ENCODE measurements at places on chromosomes 5 and 9.

DNA sequence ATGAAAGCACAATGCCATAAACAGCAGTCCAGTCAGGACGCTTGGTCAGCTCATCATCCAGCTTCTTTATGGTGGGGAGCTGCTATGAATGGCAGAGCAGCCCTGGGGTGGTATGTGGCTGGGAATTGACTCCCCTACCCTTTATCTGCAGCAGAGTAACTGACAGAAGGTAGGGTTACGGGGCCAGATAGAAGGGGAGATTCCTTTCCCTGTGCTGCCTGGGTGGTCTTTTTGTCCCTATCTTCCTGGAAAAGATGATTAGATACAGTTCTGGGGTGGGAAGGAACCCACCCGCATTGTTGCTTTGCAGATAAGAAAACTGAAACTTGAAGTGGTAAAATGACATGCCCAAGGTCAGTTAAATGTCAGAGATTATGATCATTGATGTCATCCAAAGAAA, 405.5 kb downstream of the ARHGEF28 start:
- DNase-seq: no peak

DNA sequence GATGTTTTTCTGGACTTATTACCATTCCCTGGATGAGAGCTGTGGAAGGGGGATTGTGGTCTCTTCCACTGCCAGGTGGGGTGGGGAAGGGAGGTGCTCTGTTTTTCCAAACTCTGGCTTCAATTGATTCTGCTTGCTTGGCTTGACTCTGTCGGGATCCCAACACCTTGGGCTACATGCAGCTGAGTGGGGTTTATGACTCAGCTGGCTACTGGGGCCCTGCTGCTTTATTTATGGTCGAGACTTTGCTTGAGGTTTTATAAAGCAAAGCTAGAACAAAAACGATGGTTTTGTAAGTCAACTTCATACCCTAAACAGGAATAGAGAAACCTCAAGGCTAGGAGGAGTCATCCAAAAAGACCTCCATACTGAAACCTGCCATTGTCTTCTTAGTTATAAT, 76.3 kb downstream of the AOPEP start:
- DNase-seq: no peak

GRCh38 chr9:98642661-98643312, 65.9 kb downstream of the GABBR2 start:
- no peak for DNase-seq

DNA sequence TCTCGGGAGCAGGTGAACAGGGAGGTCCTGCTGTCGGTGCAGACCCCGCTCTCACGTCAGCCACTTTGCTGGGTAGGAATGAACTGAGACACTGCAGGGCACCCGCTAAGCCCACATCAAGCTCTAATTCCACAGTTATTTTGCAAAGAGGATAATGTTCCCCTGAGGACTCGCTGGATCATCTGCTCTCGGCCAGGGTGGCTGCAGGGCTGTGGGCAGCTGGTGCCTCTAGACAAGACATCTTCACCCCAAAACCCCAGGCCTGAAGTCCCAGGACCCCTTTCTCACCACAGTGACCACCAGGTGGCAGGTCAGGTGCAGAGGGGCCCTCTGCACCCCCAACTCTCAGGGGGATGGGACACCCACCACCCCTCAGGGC, 135.1 kb upstream of the PPP1R26 start:
- DNase-seq: no peak

DNA sequence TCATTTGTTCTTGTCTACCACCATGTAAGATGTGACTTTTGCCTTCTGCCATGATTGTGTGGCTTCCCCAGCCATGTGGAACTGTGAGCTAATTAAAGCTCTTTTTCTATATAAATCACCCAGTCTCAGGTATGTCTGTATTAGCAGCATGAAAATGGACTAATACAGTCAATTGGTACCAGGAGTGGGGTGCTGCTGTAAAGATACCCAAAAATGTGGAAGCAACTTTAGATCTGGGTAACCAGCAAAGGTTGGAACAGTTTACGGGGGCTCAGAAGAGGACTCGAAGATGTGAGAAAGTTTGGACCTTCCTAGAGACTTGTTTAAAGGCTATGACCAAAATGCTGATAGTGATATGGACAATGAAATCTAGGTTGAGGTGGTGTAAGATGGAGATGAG, 488.9 kb downstream of the ISL1 start:
- no peak for DNase-seq

- DNase-seq: no peak
These were observed 13.7 kb downstream of the IER5L start for GRCh38 chr9:129164246-129164930.

- no peak for DNase-seq
These were observed 977 bp upstream of the PRDM12 start for GRCh38 chr9:130663258-130663976.

Data from cardiac septum (tissue), 1 donor.